H1 (cell line): ENCODE measurements at places on chromosomes 5 and 9. TPM values are rescaled to one million over a fixed set of nuclear protein-coding genes. Genes with fewer than 3 reads are reported as not detected.

- peak; percentile 81 for DNase-seq
- H3K4me1 ChIP-seq = peaks cover 18% of the 10 kb centered on the region
- H3K27me3 ChIP-seq = no peaks in the 10 kb centered on the region
- H3K36me3 ChIP-seq = no peaks in the 10 kb centered on the region
These were observed 4.3 kb upstream of the RNF44 start for GRCh38 chr5:176541338-176542134.

GRCh38 chr5:95900383-95900958, 61.2 kb downstream of the ELL2 start:
- peaks cover 7% of the 10 kb centered on the region; the same call in 1 of the 2 replicates for H3K4me1 ChIP-seq
- no peak overlapping the region for H3K27ac ChIP-seq
- H3K27me3 ChIP-seq = no peaks in the 10 kb centered on the region

KCNV2 gene
- total RNA-seq = not detected in 2 replicates

ECM2 gene
- not detected in 2 replicates for total RNA-seq

ACTBL2 gene
- total RNA-seq = not detected in 2 replicates
